ENCODE measurements at places on chromosomes 4 and X. TPM values are rescaled to one million over a fixed set of nuclear protein-coding genes. Genes with fewer than 3 reads are reported as not detected.

GAGE12E gene
- total RNA-seq, result not detected

MAGEB1 gene
- not detected for total RNA-seq

RNF150 gene
- total RNA-seq, result 0.30 TPM

ASB9 gene
- total RNA-seq, result 21.4 TPM

MSMO1 gene
- total RNA-seq, result 19.5 TPM

ARHGAP6 gene
- not detected for total RNA-seq

LDB2 gene
- not detected for total RNA-seq

CSN1S1 gene
- total RNA-seq, result not detected

GPRASP2 gene
- 5.0 TPM for total RNA-seq

FGD1 gene
- total RNA-seq, result 7.7 TPM

FANCB gene
- 2.3 TPM for total RNA-seq

MAP7D2 gene
- total RNA-seq, result 5.4 TPM

CCKAR gene
- total RNA-seq, result not detected

VEGFD gene
- total RNA-seq, result 0.27 TPM

DCAF4L1 gene
- 0.13 TPM for total RNA-seq

SMIM10 gene
- 0.15 TPM for total RNA-seq

PCYT1B gene
- not detected for total RNA-seq

CENPVL2 gene
- total RNA-seq, result not detected

MAOB gene
- 0.25 TPM for total RNA-seq

SOWAHD gene
- total RNA-seq, result not detected

NWD2 gene
- not detected for total RNA-seq

MTNR1A gene
- total RNA-seq, result 0.35 TPM

BMP15 gene
- total RNA-seq, result not detected

CSTF2 gene
- total RNA-seq, result 34.4 TPM

SSX4 gene
- total RNA-seq, result not detected

ADRA2C gene
- total RNA-seq, result 10.9 TPM

AMER1 gene
- 2.7 TPM for total RNA-seq

CLTRN gene
- total RNA-seq, result 1.1 TPM

BANK1 gene
- total RNA-seq, result 1.1 TPM

ARHGAP36 gene
- not detected for total RNA-seq

TMPRSS11A gene
- not detected for total RNA-seq

IQSEC2 gene
- total RNA-seq, result 46.8 TPM

DYNLT3 gene
- 18.5 TPM for total RNA-seq

ERAS gene
- not detected for total RNA-seq

MTTP gene
- not detected for total RNA-seq

JCHAIN gene
- 0.13 TPM for total RNA-seq
